Activated naive CD4-positive, alpha-beta T cell treated with anti-CD3 and anti-CD28 coated beads, Interleukin-2, amount 10 ng/mL, durations not matched to agents 5 hours and 36 hours (primary cell): ENCODE measurements at places on chromosomes 4 and X. TPM values are rescaled to one million over a fixed set of nuclear protein-coding genes. Genes with fewer than 3 reads are reported as not detected.

TEX11 gene
- not detected for total RNA-seq

TLR2 gene
- 6.8 TPM for total RNA-seq

TXK gene
- 69.0 TPM for total RNA-seq

HTR2C gene
- total RNA-seq, result not detected

ANXA10 gene
- total RNA-seq, result not detected

RAB40A gene
- 0.07 TPM for total RNA-seq

RTL5 gene
- total RNA-seq, result 0.08 TPM

LRPAP1 gene
- total RNA-seq, result 60.6 TPM
